ENCODE measurements at places on chromosomes 3 and 15.

GRCh38 chr15:25477816-25478215 is 39.0 kb upstream of the UBE3A start:
- ATAC-seq = no peak

- no peak for ATAC-seq
Observed at GRCh38 chr3:24943961-24944360, 449.3 kb upstream of the THRB start.

- no peak for ATAC-seq
Observed at GRCh38 chr15:101022306-101022705, 103.1 kb downstream of the LRRK1 start.

DNA sequence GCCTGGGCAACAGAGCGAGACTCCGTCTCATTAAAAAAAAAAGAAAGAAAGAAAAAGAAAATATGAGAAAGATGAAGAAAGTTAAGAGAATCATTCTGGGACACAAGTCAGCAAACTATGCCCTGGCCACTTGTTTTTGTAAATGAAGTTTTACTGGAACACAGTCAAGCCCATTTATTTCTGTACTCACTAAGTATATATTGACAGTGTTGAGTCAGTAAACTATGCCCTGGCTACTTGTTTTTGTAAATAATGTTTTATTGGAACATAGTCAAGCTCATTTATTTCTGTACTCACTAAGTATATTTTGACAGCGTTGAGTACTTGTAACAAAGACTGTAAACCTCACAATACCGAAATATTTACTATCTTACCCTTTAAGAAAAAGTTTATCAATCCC is 42.2 kb upstream of the SIN3A start:
- ATAC-seq = no peak

- no peak for ATAC-seq
Observed at GRCh38 chr3:88936831-88937230, 170.6 kb upstream of the EPHA3 start.
